ENCODE measurements at places on chromosomes 6 and 20.

DNA sequence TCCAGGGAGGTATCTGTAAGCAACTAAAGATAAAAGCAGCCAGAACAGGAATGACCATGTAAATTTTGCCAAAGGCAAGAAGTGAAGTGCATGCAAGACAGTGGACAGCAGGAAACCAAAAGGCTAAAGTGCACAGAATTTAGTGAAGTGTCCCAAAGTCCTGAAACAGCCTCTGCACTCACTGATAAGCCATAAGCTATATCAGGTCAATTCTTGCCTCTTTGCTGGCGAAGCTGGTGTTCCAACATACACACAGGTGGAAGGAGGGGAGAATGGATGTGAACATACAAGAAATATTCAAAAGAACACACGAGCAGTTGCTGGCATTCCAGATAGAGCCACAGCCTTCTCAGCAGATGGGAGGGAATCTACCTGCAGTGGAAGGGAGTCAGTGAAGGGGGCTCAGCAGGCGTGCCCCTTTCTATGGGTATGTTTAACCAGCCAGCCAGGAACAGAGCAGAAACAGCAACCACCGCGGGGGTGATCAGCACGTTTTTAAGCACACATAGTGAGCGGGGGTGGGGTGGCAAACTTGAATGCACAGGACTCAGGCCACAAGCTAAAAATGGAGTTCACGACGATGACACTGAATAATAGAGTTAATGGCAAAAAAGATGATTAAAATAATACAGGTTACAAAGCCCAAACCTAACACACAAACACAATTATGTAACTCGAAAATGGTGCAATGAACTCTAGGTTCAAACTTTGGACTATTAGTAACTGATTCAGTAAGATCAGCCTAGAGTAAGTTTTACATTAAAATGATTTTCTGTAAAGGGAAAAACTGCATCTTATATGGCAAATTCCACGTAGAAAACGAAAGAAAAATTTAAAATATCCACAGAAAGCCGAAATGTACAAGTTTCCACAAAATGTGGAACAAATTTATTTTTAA, 1.2 kb downstream of the ECI2 start:
- DNase-seq: peak; percentile 44

DNA sequence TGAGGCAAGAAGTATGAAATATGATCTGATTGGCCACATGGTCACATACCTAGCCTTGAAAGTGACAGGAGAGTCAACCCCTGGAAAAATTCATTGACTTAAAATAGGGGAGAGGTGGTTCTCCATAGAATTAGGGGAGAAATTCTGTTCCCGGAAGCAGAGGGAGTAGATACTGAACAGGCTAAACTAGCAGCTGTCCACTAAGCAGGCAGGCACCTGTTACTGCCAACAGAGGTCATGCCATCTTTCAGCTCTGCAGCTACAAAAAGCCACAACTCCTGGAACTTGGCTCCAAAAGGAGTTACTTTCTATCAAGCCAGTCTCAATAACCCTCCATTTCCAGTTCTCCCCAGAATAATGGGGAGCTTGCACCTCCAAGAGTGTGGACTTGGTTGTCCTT, 352.5 kb downstream of the MAFB start:
- no peak for DNase-seq

DNA sequence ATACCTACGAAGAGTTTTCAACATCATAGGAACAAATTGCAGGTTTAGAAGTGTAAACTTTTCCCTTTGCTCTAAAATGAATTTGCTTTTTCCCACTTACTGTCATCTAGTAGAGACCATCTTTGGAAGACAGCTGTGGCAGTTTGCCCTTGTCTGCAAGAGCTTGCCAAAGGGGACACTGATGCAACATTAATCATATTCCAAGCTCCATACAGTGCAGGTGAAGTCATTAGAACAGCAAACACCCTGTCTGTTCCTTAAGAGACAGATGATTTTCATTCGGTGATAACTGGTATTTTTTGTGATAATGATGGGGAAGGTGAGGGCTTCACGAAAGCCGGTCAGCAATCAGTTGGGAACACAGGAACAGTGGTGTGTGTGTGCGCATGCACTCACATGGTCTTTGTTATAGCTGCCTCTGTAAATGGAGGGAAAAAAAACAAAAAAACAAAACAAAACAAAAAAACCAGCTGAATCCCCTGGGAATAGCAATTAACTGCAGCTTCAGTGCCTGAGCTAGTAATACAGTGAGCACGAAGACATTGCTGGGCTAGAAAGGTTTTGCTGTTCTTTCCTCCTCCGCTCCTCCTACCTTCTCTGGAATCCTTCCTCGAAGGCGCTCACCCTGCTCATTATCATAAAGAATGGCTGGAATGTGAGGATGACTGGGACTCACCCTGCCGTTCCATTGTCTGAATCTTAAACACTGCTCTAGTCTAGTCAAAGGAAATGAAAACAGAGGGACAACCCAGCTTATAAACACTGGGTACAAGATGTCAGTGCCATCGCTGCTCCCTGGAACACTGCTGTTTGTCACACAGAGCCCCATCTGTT, 35.2 kb upstream of the KIF13A start:
- no peak for DNase-seq

DNA sequence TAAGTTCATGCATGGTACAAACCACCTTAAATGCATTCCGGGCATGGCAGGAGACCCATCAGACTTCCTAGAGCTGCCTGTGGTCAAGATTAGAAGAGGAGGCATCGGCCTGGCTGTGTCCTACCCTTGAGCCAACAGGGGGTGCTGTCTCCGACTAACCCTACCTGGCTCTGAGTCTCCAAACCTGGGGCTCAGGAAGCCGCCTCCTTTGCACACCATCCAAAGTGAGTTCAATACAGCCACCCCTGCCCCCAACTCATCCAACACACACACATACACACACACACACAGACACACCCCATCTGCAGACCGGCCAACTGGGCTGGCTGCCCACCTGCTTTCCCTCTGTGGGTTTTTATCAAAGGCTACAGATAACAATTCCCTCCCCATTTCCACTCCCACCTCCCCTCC, 77.0 kb downstream of the JPH2 start:
- DNase-seq: no peak

DNA sequence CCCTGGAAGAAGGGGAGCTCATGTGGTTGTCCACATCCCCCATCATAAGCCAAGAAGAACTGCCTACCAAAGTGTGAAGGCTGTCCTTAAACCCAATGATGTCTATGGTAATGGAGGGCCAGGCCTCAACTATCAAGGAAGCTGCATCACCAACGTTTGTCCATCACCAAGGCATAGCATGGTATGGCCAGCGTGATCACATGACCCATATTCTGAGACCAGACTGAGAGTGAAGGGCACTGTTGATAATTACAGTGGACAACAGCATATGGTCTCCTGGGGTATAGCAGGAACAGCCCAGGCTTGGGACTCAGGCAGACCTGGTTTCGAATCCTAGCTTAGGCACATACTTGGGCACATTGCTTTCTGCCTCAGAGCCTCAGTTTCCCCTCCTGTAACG, 218.2 kb upstream of the RREB1 start:
- no peak for DNase-seq

GRCh38 chr6:132513831-132514545, 1.1 kb upstream of the STX7 start:
- DNase-seq: no peak

- no peak for DNase-seq
Measured at GRCh38 chr20:47392015-47392720, 35.7 kb upstream of the ZMYND8 start.

- DNase-seq: no peak
Measured at GRCh38 chr20:43438578-43439316, 18.9 kb upstream of the SRSF6 start.

Data from activated T-cell treated with anti-CD3 and anti-CD28 coated beads, Interleukin-2, amount 50 U/mL, for 24 hours (primary cell).